ENCODE measurements at places on chromosomes 3 and 15. TPM values are rescaled to one million over a fixed set of nuclear protein-coding genes. Genes with fewer than 3 reads are reported as not detected.

VGLL4 gene
- polyA plus RNA-seq = 52.1 TPM

DNA sequence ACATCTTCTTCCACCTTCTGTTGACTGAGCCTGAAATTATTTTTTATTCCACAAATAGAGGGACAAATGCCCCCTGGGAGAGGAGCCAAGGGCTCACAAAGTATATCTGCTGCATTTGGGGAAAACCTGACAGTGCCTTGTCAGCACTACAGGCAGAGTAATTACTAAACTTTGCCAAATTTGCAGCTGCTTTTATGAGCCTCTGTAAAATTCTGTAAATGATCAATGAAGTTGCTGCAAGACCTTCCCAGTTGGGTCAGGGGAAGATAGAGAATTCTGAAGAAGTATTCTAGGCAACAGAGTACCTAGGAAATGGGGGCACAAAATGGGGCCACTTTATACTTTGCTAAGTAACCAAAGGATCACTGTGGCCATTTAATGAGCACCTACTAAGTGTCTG is 10.5 kb downstream of the GHSR start:
- DNase-seq = no peak

- DNase-seq = no peak
Observed at GRCh38 chr3:64247991-64248646, 22.9 kb upstream of the PRICKLE2 start.

GRCh38 chr3:123993818-123994217 is 1.9 kb upstream of the ROPN1 start:
- no peak for DNase-seq

- no peak for DNase-seq
Observed at GRCh38 chr15:67979281-67979680, 74.8 kb upstream of the PIAS1 start.

- peak; percentile 29 for DNase-seq
Observed at GRCh38 chr3:71585887-71586809, 2.6 kb upstream of the FOXP1 start.

- DNase-seq = no peak
Observed at GRCh38 chr3:12436514-12437220, 47.6 kb upstream of the TSEN2 start.

GRCh38 chr15:80643431-80643951 is 51.6 kb upstream of the ABHD17C start:
- no peak for DNase-seq

UROC1 gene
- polyA plus RNA-seq = not detected

DNA sequence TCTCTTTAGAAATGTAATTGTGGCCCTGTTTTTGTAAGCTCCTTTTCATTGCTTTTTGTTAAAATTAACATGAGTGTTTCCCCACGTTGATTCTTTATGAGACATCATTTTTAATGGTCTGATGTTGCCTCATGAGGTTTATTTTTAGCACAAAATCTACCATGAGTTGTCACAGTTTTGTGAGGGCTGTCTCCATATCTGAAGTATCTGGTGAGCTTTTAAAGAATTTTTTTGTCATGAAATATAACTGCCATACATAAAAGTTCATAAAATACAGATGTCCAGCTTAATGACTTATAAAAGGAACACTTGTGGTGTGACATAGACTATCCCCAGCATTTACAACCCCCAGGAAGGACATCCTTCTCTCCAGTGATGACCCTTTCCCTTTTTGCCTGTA is 34.3 kb upstream of the CEMIP start:
- DNase-seq = no peak

DNA sequence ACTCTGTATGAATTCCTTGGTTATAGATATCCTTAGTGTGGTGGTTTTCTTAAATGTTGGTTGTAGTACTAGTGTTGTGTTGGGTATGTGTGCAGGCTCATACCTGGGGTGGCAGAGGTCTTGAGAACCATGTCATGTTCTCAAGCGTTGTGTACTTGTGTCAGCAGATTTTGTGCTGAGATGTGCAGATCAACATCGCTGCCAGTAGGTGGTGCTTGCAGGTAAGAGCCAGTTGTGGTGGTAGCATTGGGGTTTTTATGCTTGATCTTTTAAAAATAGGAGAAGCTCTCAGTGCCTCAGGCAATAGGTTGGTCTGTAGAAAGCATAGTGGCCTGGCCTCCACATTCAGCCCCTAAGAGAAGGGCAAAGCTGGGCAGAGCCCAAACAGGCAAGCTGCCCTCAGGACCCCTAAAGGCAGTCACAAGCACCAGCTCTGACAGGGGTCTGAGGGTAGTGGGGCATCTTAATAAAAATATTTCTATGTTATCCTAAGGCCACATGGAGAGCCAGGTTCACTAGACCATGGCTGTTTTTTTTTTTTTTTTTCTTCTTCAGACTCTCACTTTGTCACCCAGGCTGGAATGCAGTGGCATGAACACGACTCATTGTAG is 164.0 kb downstream of the IL20RB start:
- DNase-seq = peak; percentile 33

MFAP1 gene
- 16.5 TPM for polyA plus RNA-seq

SCAANT1 gene
- polyA plus RNA-seq = not detected

- no peak for DNase-seq
Observed at GRCh38 chr3:81695302-81695701, 66.1 kb downstream of the GBE1 start.

GRCh38 chr15:89690276-89691218 is at the start of the genes PEX11A and WDR93:
Gene PEX11A, minus strand, starts transcription at chr15:89690754. Its CDS starts 122 bp downstream, at chr15:89690632.
Gene WDR93, plus strand, starts transcription at chr15:89690811. Its CDS starts 10,936 bp downstream, at chr15:89701747.
- DNase-seq = peak; percentile 88

- DNase-seq = no peak
Observed at GRCh38 chr3:157276801-157277200, 116.9 kb upstream of the CCNL1 start.

ZBTB38 gene
- polyA plus RNA-seq = 11.3 TPM

DNA sequence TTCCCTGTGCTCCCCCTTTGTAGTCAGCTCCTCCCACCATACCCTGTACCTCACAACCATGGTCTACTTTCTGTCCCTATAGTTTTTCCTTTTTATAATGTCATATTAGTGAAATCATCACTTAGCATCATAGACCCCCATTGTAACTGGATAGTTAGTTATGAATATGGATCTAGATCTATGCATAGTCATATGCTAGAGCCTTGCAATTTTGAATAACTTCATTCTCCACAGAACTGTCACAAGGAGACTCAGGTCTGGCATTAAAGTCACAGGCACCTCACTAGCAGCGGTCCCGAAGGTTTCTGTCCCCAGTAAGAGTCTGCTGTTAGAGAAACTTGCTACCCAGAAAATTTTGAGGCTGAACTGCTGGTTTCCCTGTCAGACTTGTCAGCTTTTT is 102.0 kb upstream of the NUDT16 start:
- DNase-seq = no peak

DNA sequence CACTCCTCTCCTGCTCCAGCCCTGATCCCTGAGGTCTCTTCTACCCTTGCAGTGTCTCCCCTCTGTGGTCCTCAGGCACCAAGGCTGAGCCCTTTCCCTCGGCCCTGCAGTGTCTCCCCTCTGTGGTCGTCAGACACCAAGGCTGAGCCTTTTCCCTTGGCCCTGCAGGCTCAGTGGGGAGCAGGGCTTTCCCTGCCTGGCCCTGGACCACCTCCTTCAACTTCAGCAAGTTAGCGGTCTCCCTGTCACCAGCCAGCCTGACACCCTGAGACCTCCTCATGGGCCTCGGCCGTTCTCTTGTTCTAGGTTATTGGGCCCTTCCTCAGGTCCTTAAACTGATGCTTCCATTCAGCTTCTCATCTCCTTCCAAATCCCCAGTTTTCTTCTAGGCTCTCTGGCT is 4.3 kb downstream of the NRROS start:
- DNase-seq = no peak

- no peak for DNase-seq
Observed at GRCh38 chr3:169295126-169295525, 368.4 kb downstream of the MECOM start.
